ENCODE measurements at places on chromosomes 7 and 10.

- no peak for DNase-seq
Measured at GRCh38 chr10:17527514-17528146, 73.2 kb upstream of the ST8SIA6 start.

- no peak for DNase-seq
Measured at GRCh38 chr10:23065181-23065948, 30.0 kb upstream of the MSRB2 start.

GRCh38 chr7:20519645-20520044 lies 95.8 kb upstream of the ABCB5 start:
- no peak for DNase-seq

DNA sequence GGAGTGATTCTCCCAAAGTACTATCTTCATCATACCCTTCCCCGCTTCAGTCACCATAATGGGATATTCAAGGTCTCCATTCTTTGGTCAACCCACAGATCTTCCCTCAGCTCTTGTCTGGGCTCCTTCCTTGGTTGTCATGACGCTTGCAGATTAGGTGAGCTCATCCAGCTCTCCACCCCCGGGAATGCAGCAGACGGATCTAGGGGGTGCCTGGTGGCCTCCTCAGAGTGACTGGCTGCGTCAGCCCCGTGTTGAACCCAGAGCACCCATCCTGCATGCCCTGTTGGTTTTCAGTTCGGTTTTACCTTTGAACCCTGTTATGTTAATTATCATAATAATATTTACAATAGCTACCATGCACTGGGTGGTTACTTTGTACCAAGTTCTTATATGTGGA lies 6.4 kb downstream of the NEURL1 start:
- no peak for DNase-seq

- DNase-seq, result no peak
Measured at GRCh38 chr10:120580918-120581895, 124.2 kb downstream of the PLPP4 start.

DNA sequence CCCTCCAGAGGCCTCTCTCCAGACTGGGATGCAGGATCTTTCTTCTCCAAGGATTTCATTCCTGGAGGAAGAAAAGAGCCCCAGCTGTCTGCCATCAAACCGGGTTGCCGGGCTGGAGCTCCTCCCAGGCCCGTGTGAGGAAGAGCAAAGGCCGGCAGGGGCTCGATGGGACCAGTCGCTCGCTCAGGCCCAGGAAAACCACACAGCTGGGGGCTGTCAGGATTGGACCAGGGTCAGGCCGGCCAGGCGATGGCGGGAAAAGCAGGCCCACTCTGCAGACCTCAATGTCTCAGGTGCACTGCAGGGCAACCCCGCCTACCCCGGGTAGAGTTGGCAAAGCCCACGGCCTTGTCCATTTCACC lies 98.1 kb upstream of the DNAAF5 start:
- no peak for DNase-seq
